Stimulated activated naive CD8-positive, alpha-beta T cell treated with anti-CD3 and anti-CD28 coated beads, Interleukin-15, Interleukin-2, amounts not matched to agents 100 U/mL and 50 U/mL, for 24 hours (primary cell): ENCODE measurements at places on chromosomes 2 and 18.

DNA sequence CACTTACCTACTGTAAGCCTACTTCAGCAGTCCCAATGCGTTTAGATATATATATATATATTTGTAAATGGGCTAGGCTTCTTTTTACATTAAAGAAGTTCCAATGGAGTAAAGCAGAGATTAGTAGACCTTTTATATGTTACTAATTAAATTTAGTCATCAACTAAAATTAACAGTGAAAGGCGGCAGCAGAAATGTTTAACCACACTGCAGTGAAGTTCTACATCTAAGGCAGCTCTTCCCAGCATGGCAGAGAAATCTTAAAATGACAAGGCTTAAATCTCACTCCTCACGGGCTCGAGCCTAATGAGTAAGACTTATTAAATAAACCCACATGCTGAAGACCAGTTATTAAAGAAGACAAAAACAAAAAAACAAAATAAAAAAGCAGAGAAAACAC is 19.1 kb upstream of the KANSL1L start:
- DNase-seq, result no peak

DNA sequence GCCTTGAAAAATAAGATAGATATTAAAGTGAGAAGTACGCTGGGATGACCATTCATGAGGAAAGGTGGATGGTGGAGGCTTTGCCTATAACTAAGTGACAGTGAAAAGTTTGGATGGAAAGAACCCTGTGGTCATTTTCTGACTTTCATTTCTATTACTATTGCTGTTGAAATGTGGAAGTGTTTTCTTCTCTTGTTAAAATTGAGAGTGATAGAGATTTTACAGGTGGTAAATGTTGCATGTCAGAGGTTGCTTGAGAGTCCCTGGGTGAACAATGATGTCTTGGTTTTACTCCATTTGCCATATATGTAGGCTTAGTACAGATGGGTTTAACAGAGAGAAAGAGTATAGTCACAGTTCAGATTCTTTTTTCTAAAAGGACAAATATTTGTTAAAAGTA is 18.4 kb downstream of the NCOA1 start:
- no peak for DNase-seq

DNA sequence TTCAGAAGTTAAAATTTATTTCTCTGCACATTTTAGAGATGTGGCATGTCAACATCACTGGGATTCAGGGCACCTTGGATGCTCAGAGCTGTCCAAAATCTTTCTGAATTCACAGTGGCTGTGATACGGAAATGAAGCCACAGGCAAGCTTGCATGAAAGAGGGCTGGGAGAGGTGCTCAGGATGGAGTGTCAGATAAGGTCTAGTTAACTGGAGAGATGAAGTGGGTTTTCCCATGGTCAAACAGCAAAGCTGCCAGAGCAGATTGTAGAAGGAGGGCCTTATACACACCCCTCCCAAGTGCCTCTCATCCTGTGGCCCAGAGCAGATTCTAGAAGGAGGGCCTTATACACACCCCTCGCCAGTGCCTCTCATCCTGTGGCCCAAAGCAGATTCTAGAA is 286.8 kb upstream of the PXDN start:
- no peak for DNase-seq

GRCh38 chr2:7857904-7858303 is 824.0 kb upstream of the ID2 start:
- no peak for DNase-seq
